ENCODE measurements at places on chromosomes 2 and 18.

DNA sequence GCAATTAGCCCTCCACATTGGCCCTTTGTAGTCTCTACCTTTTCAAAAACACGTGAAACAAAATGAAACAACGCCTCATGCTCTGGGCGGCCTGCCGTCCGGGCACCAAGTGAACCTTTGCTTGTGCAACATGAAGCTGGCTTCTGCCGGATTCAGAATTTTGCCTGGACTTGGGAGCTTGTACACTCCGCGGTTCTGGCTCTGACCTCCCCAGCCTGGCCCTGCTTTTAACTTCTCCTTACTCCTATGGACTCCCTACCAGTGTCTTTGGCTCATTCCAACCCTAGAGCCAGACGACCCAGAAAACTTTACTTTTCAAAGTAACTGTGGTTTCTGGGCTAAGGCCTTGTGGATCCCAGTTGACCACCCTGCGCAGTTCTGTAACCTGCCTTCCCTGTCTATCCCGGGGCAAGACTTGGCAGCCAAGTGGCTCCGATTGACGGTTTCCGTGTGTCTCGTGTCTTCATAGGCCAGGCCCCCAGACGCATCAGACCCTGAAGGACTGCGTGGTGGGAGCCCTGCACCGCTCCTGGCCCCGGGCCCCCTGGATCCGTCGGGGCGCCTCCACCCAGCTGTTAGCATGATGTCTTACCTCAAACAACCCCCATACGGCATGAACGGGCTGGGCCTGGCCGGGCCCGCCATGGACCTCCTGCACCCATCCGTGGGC, 1.9 kb downstream of the OTX1 start:
- DNase-seq: no peak

DNA sequence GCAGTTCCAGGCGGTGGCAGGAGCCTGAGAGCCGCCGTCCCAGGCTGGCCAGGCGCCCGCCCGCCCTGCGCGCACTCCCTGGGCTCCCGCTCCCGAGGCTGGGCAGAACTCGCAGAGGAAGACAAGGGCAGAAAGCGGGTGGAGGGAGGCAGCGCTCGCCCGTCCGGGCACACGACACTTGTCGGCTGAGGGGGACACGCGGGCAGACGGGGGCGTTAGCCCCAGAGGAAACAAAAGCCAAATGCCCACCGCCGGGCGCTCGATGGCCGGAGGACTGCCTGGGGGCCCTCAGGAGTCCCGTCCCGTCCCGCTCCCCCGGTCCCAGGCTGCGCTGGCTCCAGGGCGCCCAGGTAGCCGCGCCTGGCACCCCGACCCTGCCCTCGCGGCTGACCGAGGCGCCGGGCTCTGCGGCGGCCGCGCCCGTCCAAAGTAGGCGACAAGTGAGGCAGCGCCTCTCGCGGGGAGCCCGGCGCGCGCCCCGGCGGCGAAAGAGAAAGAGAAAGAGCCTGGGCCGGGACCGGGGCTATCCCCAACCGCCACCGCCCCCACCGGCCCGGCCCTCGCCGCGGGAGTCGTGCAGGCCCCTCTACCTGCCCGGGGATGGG, 491 bp downstream of the L3MBTL4 start:
- DNase-seq: no peak

DNA sequence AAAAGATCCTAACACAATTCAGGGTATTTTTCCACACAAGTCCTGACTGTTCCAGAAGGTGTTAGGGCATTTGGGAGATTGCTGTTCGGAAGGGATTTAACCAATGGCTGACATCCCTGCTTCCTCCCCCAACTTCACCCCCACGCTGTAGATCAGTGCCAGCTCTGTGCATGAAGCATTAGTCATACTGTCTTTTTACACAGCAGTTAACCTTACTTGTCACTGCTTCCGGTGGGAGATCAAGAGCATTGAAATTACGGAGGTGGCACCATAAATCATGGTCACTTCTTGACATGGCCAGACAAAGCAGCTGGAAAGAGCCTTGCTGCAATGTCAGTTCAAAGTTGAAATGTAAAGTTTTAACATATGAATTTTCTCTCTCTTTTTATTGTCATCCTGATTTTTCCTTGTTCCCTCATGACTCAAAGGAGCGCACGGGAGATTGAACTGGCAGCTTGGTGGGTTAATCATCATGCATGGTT, 70.2 kb downstream of the HRH4 start:
- DNase-seq: peak; percentile 81

DNA sequence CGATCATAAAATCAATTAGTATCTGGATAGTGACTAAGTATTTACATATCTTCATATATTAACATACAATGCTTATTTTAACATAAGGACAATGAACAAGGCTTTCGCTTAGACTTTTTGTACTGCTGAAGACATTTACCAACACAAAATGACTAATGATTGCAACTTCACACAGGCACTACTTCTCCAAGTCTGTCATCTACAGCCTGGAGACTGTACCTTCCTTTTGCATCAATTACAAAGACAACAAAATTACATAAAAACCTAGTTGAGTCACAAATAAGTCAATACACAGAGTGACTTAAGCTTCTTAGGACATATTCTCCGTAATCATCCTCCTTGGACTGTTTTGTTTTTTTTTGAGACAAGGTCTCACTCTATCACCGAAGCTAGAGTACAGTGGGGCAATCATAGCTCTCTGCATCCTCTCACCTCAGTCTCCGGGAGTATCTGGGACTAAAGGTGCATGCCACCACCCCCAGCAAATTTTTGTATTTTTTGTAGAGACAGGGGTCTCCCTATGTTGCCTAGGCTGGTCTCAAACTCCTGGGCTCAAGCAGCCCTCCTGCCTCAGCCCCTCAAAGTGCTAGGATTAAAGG, 15.9 kb downstream of the PUM2 start:
- no peak for DNase-seq

- no peak for DNase-seq
These were observed 85.3 kb upstream of the ITGA6 start for GRCh38 chr2:172342078-172342477.
